GM18507 (cell line): ENCODE measurements at places on chromosomes 16 and 17.

DNA sequence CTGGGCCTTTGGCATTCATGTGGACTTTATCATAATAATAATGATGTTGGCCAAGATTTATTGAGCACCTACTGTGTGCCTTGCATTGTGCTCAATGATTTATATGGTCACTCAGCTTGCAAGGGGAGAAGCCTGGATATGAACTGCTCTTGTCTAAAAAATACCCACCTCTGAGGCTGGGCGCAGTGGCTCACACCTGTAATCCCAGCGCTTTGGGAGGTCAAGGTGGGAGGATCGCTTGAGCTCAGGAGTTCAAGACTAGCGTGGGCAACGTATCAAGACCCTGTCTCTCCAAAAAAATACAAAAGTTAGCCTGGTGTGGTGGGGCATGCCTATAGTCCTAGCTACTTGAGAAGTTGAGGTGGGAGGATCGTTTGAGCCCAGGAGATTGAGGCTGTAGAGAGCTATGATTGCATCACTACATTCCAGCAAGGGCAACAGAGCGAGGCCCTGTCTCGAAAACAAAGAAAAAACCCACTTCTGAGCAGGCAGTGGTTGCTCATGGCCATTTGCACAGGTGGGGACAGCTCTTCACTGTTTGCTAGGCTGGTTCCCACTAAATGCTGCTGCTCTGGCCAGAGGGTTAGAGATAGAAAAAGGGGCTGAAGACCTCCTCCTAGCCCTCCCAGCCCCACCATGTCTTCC, 4.3 kb upstream of the ADGRG1 start:
- no peak for DNase-seq

GRCh38 chr16:73086108-73086507, 38.2 kb upstream of the ZFHX3 start:
- DNase-seq: no peak

- no peak for DNase-seq
Measured at GRCh38 chr16:78763821-78764440, 664.5 kb downstream of the WWOX start.

DNA sequence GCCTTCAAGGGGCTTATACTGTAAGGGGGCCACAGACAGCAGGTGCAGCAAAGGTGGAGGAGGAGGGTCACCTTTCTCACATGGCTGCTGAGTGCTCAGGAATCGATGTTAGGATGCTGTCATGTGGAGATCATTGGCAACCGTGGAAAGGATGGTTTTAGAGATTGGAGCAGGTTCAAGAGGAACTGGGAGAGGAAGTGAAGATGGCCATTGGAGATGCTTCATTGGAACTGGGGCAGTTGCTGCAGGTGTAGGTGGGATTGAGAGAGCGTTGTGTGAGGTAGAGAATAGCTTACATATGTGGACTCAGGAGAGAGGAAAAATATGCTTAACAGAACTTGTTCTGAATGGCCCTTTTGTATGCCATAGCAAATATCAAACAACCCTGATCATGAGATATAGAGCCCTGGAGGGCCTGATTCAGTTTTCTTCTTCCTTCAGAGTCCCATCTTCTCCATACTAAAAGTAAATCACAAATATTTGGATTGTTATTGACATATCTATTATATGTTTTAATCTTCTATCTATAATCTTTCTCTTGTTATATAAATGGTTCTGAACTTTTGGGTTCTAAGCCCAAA, 40.8 kb downstream of the LDHD start:
- no peak for DNase-seq

DNA sequence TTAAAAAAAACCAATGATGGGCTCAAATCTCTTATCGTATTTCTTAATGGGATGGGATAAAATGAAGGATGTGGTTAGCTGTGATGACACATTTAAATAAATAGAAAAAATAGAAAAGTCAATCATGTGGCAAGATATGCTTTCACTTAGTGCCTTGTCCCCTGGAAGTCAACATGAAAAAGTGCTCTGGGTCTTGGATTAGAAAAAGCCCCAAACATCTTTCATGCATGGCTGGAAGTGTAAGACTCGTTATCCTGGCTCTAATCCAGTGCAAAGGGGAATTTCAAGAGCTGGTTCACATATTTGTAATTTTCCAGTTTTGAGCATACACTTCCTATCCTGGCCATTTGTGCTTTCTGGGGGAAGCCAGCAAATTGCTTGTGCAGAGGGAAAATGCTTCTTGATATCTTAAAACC, 160.9 kb downstream of the MAP2K6 start:
- no peak for DNase-seq

DNA sequence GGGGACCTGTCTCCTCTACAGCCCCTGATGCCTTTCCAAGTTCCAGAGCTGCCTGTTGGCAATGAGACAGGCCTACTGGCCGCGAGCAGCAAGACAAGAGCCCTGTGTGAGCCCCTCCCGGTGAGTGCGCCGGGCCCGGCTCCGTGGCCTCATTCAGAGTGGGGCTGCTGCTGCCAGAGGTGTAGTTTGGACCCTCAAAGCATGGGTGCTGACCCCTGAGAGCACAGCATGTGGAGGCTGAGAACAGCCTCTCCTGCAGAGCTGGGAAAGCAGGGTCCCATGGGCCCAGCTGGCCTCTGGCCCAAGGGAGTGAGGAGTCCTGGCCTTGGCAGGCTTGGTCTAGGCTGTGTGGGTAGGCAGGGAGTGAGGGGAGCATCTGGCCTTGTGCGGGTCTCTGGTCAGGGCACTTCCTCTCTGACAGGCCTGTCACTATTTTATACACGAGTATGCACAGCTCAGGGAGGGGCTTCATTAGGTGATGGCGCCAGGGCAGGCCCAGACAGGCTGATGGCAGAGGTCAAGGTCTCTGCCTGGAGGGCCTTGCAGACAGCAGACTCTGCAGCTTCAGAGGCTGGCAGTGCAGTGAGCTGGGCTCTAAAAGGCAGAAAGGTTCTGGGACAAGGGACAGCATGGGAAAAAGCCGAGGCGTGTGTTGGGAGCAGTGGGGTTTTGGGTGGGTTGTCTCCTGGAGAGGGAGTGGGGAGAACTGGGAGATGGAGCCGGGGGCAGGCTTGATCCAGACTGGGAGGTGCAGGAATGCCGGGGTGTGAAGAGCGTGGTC, 43.4 kb downstream of the ADCY7 start:
- no peak for DNase-seq

GRCh38 chr17:75561927-75562603, 25.5 kb upstream of the MYO15B start:
- DNase-seq: no peak

DNA sequence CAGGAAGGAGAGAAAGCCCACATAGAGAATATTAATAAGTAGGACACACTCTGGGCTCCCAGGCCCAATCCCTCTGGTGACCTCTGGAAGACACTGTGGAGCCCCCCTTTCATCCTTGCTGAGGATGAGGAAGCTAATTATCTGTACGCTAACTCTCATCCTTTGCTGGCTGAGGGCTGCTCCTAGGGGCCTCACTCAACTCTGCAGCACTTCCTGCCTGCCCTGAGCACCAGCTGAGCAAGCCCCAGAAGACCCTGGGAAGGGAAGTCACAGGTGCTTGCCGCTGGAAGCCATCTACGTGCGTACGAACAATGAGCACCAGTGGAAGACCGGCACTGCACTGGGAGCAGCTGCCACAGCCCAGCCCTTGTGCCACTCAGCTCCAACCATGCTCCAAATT, 145.8 kb upstream of the CDH5 start:
- DNase-seq: no peak

GRCh38 chr17:50961282-50962220, 95.4 kb upstream of the TOB1 start:
- no peak for DNase-seq

GRCh38 chr17:68512960-68513474, 787 bp downstream of the PRKAR1A start:
- DNase-seq: no peak

GRCh38 chr17:41813152-41813680, 412 bp downstream of the FKBP10 start:
- no peak for DNase-seq

- DNase-seq: no peak
Measured at GRCh38 chr17:56972111-56972730, 5.7 kb upstream of the SCPEP1 start.

DNA sequence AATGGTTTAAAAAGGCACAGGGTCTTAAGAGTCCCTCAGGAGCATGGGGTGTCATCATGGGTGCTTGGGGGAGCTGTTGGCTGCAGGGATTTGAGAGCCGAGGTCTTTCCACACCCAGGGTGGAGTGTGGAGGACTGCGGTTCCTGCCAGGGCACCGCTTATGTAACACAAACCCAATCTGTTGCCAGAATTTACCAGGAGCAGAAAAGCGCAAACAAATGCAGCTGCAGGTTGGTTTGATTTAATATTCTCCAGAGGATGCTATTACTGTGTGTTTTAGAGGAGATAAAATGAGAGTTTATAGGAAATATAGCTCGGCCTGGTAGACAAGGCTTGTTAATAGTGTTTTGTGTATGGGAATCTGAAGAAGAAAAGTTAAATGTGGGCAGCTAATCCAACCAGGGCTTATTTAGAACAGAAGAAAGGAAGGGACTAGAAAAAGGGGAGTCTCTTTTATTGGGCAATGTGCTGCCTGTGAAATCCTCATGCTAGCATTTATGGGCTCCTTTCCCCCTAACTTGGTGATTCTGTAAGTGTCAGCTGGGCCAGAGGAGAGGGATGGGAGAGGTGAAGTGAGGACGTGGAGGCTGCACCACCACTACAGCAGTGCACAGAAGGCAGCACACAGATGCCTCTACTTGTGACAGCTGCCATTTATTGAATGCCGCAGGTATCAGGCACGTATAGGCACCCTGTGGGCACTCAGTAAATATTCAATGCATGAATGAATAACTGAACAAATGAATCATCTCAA, 174.7 kb downstream of the KATNIP start:
- DNase-seq: no peak

DNA sequence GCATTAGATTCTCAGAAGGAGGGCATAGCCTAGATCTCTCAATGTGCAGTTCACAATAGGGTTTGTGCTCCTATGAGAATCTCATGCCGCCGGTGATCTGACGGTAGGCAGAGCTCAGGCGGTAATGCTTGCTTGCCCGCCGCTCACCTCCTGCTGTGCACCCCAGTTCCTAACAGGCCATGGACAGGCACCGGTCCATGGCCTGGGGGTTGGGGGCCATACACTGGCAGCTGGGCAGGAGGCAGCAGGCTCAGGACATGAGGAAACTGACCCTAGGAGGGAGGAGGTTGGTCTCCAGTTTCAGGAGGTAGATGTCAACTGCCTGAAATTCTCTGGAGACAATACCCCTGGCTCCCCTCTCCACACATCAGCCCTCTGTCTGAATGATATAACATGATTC, 245.0 kb upstream of the CACNG5 start:
- no peak for DNase-seq

DNA sequence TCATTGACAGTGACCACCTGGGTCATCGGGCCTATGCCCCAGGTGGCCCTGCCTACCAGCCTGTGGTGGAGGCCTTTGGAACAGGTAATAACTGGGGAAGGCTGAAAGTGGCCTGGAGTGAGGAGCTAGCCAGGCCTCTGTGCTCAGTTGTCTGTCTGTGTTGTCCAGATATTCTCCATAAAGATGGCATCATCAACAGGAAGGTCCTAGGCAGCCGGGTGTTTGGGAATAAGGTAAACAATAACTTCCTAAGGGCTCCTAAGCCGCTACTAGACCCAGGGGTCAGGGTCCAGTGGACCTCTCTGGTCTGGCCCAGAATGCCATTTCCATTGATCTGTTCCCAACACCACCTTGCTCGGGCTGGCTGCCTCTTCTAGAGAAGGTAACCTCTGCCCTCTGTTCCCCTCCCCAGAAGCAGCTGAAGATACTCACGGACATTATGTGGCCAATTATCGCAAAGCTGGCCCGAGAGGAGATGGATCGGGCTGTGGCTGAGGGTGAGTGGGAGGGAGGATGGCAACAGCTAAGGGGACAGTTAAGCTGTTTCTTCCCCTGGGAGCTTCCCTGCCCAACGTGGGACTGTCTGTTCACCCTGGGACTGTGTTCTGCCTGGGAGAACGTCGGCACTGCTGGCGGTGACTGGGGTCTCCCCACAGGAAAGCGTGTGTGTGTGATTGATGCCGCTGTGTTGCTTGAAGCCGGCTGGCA, 1.9 kb upstream of the MLX start:
- DNase-seq: no peak

DNA sequence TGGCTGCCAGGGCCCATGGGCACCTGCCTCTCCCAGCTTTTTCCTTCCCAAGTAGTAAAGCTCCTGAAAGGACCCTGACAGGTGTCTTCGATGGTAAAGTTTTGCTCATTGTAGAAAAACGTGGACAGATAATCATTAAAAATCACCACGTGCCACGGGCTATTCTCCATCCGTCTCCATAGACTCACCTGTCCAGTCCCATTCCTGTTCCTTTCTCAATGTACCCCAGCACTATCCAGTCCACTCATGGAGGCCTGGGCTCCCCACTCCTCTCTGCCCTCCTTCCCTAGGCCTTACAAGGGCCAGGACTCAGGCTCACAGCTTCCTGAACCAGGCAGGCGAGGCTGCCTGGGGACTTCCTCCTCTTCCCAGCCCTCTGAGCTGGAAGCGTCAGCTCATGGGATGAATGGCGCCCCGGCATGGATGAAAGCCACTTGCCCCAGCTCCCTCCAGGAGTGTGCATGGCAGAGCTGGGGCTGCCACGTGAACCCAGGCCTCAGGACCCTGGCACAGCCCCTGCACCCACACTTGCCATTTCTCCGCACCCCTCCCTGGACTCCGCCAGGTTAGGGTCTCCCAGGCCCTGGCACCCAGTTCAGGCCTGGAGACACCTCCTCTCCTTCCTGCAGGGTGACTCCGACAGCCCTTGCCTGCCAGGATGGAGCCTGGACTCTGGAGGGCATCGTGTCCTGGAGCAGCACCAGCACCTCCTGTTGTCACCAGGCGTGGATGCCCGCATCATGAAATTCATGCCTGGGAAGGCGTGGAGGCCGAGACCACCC, 8.8 kb downstream of the CTRB1 start:
- no peak for DNase-seq
